Activated CD4-positive, alpha-beta T cell treated with anti-CD3 and anti-CD28 coated beads, Interleukin-2, amount 50 U/mL, for 4 hours (primary cell): ENCODE measurements at places on chromosomes 5 and 9.

DNA sequence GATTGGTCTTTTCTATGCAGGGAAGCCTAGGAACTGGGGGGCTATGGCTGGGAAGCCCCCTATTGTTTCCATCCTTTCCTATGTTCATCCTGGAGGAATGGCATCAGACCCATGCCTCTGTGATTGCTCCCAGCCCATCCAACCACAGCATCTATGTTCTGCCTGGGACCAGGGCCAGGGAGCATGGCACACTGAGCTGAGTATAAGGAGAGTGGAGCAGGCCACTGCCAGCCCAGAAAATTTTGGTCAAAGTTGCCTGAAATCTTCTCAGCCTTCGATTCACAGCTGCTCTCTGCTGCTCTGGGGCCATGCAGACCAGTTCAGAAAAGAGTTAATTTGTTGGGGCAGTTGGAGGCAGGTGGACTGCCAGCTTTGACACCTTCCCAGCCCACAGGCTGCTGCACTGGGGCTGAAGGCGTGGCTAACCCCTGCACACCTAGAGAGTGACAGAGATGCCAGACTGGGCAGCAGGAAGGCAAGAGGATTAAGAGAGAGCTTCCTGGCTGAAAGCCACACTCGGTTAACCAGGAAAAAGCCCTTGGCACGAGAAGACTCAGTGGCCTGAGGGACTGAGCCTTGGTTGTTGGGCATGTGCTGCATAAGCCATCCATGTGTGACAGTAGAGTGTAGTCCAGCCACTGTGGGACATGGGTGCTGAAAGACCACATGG, 12.1 kb downstream of the TGFBI start:
- no peak for DNase-seq

GRCh38 chr9:112921549-112921948, 30.9 kb upstream of the SLC46A2 start:
- DNase-seq, result no peak

- DNase-seq, result no peak
Observed at GRCh38 chr5:67731886-67732285, 483.7 kb upstream of the PIK3R1 start.

DNA sequence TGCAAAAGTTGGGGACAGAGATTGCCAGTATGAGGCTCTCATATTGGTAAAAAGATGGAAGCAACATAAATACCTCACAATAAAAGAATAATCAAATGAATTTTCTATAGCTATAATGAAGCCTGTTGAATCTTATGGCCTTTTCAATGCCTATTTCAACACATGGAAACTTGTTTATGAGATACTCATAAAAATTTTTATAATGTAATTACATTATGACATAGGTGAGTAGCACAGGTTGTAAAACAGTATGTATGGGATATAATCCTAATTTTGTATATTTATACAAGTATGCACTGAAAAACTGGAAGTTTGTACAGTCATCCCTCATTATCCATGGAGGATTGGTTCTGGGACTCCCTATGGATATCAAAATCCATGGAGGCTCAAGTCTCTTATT, 21.2 kb upstream of the SEMA5A start:
- DNase-seq, result no peak

DNA sequence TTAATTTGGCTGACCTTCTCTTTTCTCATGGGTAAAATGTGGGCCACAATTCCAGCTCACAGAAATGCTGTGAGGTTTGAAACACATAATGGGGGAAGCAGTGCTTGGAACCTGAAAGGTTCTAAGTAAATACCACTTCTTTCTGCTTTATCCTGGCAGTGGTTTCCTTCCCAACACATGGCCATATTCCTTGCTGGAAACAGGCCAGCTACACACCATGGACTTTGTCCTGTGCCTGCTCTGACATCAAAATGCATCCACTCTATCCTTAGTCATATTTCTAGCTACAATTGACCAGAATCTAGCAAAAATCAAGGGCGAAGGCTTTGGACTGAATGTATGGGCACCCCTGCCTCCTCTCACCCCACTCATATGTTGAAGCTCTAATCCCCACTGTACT, 93.1 kb upstream of the TRPC7 start:
- DNase-seq, result no peak

GRCh38 chr9:134169724-134170401, 5.5 kb upstream of the RNU6ATAC start:
- DNase-seq, result no peak

DNA sequence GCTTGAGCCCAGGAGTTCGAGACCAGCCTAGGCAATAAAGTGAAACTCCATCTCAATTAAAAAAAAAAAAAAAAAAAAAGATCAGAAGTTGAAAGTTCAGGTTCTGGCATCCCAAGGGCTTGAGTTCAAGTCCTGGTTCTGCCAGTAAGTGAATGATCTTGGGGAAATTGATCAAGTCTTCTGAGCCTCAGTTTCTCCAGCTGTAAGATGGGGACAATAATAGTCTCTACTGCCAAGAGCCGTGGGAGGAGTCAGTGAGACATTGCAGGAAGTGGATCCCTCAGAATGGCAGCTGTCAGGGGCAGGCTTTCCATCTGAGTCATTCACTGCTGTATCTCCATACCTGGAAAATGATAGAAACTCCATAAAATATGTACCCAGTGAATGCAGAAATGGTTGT, 37.8 kb upstream of the FUBP3 start:
- DNase-seq, result no peak

- DNase-seq, result no peak
Observed at GRCh38 chr5:57887851-57888621, 405.4 kb upstream of the ACTBL2 start.

DNA sequence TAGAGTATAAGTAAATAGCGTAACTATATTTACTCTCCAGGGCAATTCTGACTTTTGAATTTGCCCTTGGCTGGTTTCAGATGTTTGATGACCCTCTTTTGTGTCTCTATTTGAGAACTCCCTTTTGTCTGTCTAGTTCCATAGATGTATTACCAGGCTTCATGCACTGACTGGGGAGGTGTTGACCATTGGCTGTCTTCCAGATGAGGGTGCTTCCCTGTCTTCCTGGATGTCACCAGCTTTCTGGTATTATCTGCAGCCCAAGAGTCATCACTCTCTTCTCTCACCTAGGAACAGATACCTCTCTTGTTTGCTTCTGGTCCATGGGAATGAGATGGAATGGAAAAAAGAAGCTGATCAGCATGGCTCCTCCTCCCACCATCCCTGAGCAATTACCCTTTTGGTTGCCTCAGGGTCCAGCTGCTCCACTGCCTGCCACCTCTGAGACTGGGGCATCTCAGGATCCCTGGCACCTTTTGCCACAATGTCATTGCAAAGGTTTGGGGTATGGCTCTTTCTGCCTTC, 58.7 kb upstream of the TMED7 start:
- DNase-seq, result no peak

GRCh38 chr5:37814699-37815098, 25.1 kb downstream of the GDNF start:
- no peak for DNase-seq

DNA sequence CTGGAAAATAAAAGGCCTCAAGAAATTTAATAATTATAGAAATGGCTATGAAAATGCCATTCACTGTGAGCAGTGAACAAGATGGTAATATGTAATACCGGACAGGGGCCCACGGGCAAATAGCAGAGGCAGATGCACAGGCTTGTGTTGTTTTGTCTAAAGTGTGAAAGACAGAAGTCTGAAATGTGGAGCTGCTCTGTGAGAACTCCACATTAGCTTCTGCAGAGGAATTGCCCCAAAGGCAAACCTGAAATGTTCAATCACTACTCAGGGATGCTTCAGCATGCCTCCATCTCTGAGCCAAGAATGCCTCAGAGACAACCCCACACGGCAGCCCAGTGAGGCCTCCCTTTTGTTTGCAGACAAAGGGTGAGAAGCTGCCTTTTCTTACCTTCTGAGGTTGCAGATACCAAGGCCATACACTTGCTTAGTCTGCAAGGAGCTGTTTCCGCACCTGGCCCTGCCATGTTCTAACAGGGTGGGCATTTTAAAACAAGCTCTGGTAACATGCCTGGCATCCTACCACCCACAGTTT, 124.3 kb upstream of the CXCL14 start:
- no peak for DNase-seq

GRCh38 chr9:34465468-34465867, 6.9 kb downstream of the DNAI1 start:
- no peak for DNase-seq

- no peak for DNase-seq
Observed at GRCh38 chr5:16539169-16539666, 73.6 kb upstream of the ZNF622 start.
